T-helper 2 cell treated with Interferon-gamma antibody and Interleukin-4, amounts not matched to agents 5 μg/mL and 100 μg/mL, for 36 hours (primary cell): ENCODE measurements at places on chromosomes 16 and 17.

GRCh38 chr17:53687324-53687723, 135.4 kb upstream of the KIF2B start:
- DNase-seq, result no peak

GRCh38 chr16:15597822-15598647, 44.9 kb downstream of the MARF1 start:
- DNase-seq, result no peak

GRCh38 chr17:33234930-33235685, 58.0 kb downstream of the ASIC2 start:
- no peak for DNase-seq

DNA sequence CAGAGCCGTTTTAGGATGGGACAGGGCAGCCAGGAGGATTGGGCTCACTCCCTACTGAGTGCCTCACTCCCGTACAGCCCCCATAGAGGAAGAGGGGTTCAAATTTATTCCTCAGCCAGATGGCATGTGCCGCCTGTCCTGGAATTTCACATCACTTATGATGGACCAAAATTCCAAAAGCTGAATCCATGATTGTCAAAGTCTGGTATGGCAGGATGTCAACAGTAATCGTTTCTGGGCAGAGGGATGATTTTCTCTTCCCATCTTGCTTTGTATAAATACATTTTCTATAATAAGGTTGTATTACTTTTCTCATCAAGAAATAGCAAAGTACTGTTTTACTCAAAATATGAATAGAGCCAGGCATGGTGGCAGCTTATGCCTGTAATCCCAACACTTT, 38.7 kb upstream of the STH start:
- no peak for DNase-seq

DNA sequence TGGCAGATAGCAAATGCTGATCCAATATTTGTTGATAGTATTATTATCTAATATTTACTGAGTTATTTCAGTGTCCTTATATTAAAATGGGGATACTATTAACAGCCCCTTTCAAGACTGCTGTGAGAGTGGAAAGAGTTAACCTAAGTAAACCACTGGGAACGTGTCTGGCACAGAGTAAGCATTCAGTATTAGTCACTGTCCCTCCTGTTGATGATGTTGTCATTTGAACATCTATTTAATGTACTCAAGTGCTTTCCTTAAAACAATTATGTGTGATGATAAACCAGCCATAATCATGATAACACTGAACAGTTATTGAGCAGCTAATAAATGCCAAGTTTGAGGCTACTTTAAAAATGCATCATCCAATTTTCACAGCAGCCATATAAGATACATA, 135.7 kb upstream of the XYLT1 start:
- DNase-seq, result no peak

GRCh38 chr16:15450624-15451023, 16.2 kb downstream of the BMERB1 start:
- no peak for DNase-seq

DNA sequence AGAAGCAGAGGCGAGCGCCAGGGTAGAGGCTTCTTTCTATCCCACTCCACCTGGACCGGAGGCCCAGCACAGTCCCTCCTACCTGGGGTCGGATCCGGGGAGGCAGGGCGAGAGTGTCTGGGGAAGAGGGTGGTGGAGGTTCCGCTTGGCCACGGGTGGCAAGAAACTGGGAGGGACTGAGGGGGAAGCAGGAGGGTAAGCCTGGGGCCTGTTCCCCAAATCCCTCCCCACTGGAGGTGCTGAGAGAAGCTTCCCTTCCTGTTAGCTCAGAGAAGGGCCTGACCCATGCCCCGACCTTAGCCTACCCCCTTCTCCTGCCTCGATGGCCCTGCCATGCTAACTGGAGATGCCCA, 1.8 kb upstream of the TPPP3 start:
- no peak for DNase-seq

- DNase-seq, result no peak
These were observed 62.6 kb downstream of the ENGASE start for GRCh38 chr17:79137015-79137788.

DNA sequence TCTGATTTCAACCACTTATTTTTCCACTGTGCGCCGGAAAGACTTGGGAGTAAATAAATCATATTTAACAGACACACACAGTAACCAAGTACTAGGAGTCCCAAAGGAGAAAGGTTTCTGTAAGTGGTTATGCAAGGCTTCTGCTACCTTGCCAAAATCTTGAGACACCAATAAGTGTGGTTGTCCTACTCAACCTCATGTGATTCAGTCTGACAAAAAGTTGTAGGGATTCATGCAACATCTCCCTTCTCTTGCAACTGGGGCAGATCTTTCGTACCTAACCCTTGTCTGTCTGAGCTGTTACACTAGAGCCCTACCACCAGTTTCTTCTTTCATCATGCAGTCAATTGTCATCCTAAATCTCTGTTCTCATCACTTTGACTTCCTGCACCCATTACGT, 69.9 kb upstream of the NUDT7 start:
- DNase-seq, result no peak

- DNase-seq, result no peak
These were observed 3.7 kb upstream of the ERN1 start for GRCh38 chr17:64133546-64134215.

GRCh38 chr16:84924331-84925091, 86.8 kb downstream of the ZDHHC7 start:
- DNase-seq, result no peak

GRCh38 chr16:88941913-88942909, 34.8 kb downstream of the CBFA2T3 start:
- DNase-seq, result peak; percentile 35

GRCh38 chr17:66930933-66931332, 33.6 kb upstream of the CACNG4 start:
- no peak for DNase-seq

GRCh38 chr17:15154618-15155017, 110.5 kb downstream of the PMP22 start:
- no peak for DNase-seq

GRCh38 chr17:5123343-5124124, 7.7 kb downstream of the USP6 start:
- no peak for DNase-seq

DNA sequence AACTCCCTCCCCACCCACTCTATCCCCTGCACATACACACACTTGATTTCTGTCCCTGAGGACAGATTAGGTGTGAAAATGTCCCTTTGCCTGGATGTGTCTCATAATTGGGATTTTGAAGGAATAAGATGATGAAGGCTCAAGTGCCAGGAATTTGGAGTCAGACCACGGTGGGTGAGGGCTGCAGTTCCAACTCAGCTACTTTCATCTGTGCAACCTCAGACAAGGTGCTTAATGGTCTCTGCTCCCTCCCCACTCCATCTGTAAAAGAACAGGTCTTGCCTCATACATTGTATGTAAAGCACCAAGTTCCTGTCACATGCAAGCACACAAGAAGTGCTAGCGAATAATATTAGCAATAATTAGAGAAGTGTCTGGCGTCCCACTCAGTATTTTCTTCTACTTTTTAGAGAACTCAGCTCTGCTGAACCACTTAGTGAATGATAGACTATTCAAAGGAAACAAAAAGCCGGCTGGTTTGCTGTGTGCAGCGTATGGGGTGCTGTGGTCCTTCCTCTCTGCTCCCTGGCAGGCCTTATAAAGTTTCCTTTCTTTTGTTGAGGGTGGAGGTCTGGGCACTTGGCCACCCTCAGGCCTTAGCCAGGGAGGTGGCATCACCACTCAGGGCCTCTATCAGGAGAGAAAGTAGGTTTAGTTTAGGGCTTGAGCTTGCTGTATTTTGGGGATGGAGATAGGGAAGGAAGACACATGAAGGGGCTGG, 6.4 kb downstream of the TBX4 start:
- DNase-seq, result no peak

DNA sequence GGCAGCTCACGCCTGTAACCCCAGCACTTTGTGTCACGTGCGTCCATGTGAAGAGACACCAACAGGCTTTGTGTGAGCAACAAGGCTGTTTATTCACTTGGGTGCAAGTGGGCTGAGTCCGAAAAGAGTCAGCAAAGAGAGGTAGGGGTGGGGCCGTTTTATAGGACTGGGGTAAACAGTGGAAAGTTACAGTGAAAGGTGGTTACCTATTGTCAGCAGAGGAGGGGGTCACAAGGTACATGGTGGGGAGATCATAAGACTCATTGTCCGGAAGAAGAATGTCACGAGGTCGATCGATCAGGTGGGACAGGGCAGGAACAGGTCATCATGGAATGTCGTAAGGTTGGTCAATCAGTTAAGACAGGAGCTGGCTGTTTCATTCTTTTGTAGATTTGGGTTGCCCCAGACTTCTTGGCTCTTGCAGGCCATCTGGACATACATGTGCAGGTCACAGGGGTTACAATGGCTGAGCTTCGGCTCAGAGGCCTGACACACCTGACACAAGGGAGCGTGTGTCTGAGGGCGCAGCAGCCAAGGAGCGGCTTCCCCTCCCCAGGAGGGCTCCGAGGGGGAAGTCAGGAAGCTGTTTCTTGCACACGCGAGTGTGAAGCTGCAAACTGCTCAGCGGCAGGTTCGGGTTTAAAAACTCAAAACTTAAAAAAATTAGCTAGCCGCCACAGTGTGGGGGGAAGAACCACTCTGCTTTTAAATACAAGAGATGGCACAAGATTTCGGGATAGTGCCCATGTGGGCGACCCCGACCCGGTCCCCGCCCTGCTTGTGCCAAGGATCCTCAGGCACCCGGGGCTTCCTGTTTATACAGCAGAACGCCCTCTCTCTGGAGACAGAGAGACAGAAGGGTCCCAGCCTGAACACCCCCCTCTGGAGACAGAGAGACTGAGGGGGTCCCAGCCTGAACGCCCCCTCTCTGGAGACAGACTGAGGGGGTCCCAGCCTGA, 12.4 kb upstream of the TEX19 start:
- no peak for DNase-seq

DNA sequence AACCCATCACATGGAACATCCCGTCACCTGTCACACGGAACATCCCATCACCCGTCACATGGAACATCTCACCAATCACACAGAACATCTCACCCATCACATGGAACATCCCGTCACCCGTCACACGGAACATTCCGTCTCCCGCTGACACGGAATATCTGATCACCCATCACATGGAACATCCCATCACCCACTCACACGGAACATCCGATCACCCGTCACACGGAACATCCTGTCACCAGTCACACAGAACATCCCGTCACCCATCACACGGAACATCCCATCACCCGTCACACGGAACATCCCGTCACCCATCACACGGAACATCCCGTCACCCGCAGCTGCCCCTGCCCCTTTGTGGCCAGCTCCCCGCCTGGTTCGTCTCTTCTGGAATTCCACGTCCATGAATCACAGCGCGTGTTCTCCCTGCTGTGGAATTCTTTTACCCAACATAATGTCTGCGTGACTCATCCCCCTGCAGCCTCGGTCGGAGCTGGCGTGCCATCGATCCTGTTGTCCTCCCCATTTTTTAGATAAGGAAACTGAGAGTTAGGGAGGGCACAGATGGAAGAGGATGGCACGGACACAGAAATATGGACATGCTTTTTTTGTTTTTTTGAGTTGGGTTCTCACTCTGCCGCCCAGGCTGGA, 5.6 kb downstream of the CPNE7 start:
- DNase-seq, result no peak

DNA sequence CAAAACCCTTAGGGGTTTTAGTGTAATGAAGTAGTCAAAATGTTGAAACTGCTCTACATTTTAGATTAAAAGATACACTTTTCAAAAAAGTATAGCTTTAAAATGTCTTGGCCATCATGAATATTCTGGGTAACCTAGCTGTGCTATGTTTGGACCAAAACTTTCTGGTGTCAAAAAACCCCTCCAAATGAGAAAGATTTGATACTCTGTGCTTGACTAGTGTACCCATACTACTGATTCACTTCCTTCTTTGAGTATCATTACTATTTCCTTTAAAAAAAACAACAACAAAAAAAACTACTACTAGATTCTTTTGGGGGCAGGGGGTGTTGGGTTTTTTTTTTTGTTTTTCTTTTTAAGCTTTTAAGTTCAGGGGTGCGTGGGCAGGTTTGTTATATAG, 37.3 kb downstream of the PTRH2 start:
- no peak for DNase-seq

DNA sequence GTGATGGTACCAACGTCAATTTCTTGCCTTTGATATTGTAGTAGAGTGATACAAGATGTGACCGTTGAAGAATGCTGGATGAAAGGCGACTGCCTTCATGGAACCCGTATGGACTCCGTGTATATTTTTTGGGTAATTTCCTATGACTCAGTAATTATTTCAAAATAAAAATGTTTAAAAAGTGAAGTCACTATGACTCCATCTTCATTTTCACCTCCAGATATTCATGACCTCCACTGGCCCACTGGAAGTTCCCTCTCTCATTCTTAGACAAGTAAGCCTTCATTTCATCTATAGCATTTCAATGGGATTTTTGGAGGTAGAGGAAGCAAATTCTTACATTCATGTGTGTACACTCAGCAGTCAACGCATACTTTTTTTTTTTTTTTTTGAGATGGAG, 111.8 kb upstream of the NUDT7 start:
- no peak for DNase-seq

DNA sequence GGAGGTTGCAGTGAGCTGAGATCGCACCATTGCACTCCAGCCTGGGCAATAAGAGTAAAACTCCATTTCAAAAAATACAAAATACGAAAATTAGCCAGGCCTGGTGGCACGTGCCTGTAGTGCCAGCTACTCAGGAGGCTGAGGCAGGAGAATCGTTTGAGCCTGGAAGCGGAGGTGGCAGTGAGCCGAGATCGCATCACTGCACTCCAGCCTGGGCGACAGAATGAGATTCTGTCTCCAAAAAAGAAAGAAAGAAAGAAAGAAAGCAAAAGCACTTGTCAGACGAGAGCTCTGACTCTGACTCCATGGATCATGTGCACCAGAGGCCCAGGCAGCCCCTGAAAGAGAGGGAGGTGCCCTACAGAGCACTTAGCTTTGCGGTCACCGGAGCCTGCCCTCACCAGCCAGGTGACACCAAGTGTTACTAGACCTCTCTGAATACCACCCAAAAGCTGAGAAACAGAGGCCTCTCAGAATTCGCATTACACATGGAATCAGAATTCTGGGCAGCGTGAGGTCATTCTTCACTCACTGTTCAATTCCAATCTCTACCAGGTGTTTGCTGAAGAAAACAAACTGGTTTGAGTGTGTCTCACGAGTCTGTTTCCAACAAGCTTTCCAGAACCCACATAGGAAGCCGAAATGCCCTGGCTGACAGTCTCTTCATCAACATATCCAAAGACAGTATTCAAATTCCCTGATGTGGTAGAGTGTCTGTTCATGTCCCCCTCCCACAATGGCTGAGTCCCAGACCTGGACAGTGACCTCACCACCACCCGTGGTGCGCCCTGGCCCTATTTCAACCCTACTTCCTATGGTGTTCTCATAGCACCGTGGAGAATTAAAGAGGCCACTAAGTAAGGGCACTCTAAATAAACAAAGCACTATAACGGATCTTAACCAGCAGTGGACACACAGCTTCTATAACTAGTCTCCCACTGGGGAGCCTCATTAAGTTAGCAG, 1.5 kb downstream of the FLCN start:
- DNase-seq, result no peak

- no peak for DNase-seq
These were observed 87.2 kb upstream of the TOX3 start for GRCh38 chr16:52634104-52634503.
